ENCODE measurements at places on chromosomes 2 and 18.

GRCh38 chr2:23487735-23488492 is 102.9 kb downstream of the KLHL29 start:
- no peak for DNase-seq

DNA sequence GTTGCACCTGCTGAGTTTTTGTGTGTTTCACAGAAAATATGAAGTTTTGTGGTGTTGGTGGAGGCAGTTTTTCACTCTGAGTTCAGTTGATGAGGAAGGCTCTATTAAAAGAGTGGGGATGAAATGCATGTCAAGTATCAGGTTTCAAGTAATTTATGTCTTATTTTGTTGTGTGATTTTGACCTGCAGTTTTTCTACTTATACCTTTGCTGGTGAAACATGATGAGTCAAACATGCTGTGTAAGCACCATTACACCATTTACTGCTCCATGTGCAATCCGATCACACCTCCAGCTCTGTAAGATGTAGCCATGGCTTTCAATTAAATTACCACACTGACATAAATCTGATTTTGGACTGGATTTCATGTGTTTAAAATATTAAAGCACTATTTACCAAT is 174.5 kb upstream of the ZEB2 start:
- no peak for DNase-seq

DNA sequence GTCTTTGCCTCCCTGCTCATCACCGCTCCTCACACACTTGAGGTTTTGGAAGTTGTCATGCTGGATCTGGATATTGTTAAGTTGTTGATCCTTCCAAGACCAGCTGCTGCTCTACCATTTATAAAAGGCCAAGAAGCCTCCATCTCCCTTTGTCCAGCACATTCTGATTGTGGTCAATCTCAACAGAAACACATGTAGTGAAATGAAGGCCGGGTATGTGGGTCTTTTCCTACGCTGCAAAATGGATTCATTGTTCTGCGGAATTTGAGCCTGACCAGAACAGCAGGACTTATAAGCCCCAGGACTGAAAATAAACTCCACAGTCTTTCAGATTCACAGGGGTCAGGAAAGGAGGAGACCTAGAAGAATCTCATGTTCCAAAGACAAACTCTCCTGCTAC is 238.4 kb downstream of the CMPK2 start:
- DNase-seq, result no peak

DNA sequence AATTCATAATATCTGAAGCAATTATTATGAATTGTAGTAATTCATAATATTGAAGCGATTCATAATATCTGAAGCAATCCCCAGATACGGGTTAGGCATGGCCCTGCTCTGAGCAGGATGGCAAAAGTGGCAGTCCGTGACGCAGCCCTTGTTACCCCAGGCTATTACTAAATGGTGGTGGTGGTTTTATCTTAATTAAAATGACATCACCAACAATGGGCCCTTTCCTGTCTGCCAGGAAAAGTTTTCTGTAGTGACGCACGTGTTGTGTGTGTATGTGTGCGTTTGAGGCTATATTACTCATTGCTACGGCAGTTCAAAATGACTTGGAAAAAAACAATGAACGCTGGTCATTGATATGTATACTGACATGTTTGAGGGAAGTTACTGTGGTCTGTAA is 10.6 kb upstream of the MOCOS start:
- no peak for DNase-seq

GRCh38 chr18:23850215-23850614 is 161.0 kb downstream of the LAMA3 start:
- DNase-seq, result no peak

- DNase-seq, result no peak
Observed at GRCh38 chr18:36436387-36436786, 138.9 kb downstream of the FHOD3 start.

DNA sequence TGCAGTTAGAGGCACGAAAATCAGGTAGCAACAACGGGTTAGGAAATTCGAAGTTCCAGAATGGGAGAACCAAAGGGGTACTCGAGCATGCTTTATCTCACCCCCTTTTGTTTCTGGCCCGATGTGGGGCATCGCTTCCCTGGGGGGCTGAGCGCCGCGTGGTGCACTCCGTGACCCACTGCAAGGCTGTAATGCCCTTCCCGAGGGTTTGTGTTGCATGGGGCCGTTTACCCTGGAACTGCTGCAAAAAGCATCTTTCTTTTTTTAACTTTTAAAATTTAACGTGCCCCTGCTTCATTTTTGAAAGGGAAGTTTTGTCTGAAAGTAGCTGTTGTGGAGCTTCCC is 4.8 kb downstream of the GDF7 start:
- no peak for DNase-seq

DNA sequence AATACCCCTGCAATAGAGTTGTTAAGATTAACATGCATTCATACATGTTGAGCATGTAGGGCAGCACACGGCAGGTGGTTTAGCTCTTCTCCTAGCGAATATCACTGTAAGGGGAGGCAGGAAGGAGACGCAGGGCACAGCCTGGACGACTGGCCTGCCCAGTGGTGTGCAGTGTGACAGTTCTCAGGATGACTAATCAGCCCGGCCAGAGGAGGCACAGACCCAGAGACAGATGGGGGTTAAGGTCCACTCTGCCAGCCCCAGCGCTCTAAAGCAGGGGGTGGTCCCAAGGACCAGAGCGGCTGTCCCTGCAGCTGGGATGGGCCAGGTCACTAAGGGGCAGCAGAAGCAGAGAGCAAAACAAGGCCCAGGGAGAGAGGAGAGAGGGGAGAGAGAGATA is 63.7 kb downstream of the RNF152 start:
- no peak for DNase-seq

DNA sequence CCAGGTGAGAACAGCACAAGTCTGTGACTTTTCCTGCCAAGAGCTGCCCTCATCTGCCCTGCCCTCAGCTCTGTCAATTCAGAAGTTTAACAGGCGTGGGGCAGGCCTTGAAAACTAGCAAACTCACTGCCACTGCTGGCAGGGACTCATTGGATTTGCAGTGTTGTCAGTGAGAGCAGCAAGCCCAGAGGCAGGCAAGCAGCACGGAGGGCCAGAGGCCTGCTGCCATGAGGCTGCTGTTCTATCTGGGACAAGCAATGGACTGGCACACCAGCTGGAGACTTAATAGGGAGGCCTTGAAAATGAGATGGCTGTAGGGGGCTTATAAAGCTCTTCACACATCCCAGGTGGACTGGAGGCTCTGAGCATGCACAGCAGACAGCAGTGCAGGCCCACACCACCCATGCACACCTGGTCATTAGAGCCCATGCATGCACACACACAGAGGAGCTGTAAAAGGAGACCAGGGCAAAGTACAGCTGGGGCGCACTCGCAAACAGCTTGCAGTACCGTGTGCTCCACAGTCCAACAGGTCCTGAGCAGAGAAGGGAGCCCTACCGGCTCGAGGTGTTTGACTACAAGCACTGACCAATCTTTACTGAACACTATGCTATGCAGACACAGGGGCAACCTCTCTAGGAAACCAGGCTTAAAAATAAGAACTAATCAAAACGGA is 28.7 kb downstream of the MGAT4A start:
- no peak for DNase-seq

DNA sequence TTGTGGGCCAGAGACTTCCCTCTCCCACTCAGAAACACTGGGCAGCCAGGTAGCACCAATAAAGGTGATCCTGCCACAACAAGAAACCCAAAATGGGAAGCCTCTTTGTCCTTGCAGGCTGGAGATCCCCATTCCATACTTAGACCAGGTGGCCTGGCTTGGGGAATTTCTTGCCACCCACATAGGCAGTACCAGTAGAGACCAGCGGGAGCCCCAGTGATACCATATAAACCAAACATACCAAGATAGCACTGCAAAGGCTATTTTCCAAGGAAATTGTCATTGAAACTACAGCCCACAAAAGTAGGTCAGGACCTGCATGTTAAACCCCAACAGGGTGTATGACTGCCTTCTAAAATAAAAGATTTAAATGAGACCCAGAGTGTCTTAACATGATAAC is 171.6 kb downstream of the DIS3L2 start:
- DNase-seq, result no peak

- DNase-seq, result no peak
Observed at GRCh38 chr2:48250943-48251342, 279.0 kb upstream of the STON1 start.

- no peak for DNase-seq
Observed at GRCh38 chr2:36915627-36916026, 50.7 kb downstream of the STRN start.

DNA sequence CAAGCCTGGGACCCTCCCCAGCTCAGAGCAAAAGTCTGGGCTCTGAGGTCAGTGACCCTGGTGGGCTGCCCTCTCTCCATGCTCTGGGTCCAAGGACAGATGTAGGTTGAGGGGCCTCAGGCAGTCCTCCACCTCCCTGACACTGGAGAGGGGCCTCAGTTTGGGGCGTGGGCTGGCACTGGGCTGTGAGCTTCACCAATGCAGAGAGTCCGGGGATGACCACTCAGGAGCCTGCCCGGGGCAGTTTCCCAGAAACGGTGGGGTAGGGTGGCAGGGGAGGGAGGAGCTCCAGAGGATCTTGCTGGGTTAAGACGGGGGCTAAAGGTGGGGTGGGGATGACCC is 40.5 kb upstream of the SMAD7 start:
- DNase-seq, result no peak

GRCh38 chr2:158129037-158129436 is 27.4 kb downstream of the UPP2 start:
- DNase-seq, result no peak

GRCh38 chr18:12314591-12315305 is 6.7 kb downstream of the TUBB6 start:
- DNase-seq, result no peak

DNA sequence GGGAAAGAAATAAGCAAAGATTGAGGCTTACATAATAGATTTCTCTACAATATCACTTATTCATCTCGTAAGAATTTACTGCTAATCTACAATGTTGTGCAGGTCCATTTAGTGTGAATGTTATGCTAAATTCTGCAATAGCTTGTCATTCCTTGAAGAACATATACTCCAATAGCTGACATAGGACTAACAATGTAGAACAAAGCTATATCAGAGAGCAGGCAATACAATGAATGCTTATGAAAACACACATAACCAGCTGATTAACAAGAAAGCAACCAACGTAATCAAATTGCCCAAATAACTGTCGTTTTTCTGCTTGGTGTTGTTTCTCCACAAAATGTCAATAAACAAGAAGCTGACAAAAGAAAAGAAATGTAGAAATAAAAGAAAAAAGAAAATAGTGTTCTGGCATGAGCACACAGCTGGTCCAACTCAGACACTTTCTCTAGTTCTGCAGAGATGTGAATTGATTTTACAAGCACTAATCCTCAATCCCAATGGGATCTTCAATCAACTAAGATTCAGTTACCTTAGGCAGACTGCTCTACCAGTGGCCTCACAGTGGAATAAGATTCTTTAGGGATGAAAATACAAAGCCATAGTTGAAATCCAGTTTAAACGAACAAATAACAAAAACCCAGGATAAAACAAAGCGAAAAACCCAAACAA is 1024.7 kb upstream of the PIK3C3 start:
- no peak for DNase-seq

DNA sequence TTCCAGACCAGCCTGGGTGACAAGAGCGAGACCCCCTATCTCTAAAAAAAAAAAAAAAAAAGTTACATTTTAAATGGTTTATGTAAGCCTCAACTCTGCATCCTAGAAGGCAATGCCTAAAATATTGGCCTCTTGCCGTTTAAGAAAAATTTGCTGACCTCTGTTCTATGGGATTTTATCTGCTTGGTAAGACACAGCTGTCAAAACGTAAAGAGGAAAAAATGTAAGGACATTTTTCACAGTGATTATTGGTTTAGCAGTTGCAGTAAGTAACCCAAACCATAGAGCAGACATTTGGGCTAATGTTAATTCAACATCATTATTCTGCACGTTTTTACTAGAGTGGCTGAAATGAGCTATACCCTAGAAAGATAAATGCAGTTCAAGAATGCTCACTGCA is 14.4 kb upstream of the E2F6 start:
- no peak for DNase-seq

Measured in DMS79 treated with DMSO at 0.1 percent for 48 hours (cell line).